ENCODE measurements at places on chromosomes 6 and 20.

DNA sequence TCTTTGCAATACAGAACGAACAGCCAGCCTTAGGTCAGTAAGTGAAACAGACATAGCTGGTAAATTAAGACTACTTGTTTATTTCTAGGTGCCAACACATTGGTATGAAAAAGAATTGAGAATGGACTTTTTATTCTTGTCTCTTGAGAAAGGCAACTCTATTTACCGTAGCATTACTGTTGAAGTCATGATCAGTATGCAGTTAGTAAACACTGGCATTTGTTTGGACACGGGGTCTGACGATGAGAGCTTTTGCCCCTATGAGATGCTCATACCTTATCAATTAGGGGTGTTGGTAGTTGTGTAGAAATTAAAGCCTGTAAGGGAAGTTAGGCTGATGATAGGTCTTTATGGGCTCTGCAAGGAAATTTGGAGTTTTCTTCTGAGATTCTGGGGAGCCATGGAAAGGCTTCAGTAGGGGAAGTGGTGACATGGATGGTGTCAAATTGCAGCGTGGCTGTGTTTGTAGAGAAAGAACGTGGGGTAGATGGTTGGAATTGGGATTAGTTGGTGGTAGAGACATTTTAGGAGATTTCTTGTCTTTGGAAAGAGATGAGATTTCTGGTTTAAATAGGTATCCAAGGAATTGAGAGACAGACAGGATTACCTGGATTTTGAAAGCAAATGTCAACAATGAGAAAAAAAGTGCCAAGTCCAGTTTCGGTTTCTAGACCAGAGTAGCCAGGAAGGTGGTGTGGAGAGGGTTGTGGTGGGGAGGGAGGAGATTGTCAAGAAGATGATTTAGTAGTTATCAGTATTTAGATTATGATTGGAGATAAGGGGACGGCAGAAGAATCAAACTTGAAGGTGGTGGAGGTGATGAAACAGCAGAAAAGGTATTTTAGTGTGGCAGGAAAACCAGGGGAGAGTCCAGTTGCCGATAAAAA, 116.6 kb downstream of the JARID2 start:
- no peak for DNase-seq

DNA sequence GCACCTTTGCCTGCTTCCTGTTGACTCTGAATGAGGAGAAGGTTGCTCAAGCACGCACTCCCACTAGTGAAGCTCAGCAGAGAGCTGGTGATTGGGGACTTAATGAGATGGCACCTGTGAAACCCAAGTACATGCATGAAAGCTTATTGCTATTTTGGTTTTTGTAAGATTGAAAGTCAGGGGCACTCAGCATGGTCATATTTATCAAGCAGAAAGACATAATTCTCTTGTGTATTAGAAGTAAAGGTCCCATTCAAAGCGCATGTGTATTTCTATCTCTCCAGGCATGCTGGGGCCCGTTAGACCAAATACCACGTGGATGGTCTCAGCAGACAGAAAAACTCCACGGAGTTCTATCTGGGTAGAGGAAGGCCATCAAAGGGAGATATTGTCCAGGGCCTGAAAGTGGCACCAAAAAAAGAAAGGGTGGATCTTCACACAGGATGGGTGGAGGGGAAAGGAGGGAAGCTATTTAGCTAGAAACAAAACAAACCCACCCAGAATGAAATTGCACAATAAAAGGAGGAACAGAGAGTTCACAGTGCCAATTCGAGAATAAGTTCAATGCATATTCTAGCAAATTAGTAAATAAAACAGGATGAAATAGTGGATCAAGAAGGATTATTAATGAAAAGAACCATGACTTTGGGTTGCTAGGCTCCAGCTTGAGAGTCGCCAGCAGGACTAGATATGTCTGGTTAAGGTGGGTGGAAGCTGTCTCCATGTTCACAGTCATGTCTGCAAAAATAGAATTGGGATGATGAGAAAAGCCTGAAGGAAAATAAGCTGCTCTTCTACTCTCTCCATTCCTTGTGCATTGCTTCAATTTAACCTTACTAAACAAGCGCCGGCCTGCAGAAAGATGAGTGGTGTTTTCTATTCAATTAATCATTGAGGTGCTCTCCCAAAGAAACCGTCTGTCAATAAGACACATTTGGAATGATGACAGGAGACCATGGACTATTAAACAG, 224.9 kb upstream of the DTNBP1 start:
- DNase-seq = no peak

GRCh38 chr6:118656847-118657451, 5.6 kb upstream of the CEP85L start:
- DNase-seq = no peak

GRCh38 chr6:14451594-14452374, 334.2 kb downstream of the CD83 start:
- no peak for DNase-seq

GRCh38 chr20:52896348-52896747, 75.8 kb upstream of the TSHZ2 start:
- DNase-seq = no peak

DNA sequence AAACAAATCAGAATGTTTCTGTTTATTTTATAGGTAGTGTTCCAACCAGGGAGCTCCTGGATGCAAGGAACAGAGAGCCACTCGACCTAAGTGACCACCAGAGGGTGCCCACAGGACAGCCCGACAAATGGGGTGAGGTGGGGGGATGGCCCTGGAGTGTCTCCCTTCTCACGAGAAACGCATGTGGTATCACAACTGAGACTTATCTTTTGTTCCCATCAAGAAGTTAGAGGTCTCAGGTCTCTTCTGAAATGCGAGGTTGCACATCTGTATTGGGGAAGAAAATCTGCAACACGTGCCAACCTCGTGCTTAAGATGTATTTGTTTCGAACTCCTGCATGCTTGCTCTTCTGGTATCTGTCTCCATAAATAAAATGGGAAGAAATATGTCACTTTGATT, 104.0 kb downstream of the ISM1 start:
- no peak for DNase-seq

DNA sequence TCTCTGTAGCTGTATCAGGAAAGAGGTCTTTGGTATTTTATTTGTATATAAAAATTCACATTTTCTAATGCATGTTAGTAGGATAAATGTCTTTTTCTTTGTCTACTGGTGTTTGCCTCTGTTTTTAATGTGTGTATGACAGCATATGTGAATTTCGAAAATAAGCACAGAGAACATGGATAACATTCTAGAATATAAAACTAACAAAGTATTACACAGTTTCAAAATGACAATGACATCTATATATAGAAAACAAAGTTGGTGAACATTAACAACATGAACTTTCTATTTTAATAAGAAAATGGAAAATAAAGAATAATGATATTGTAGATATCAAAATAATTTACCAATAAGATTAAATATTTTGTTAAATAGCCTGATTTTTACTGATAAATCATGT, 608.0 kb downstream of the COL12A1 start:
- DNase-seq = no peak

DNA sequence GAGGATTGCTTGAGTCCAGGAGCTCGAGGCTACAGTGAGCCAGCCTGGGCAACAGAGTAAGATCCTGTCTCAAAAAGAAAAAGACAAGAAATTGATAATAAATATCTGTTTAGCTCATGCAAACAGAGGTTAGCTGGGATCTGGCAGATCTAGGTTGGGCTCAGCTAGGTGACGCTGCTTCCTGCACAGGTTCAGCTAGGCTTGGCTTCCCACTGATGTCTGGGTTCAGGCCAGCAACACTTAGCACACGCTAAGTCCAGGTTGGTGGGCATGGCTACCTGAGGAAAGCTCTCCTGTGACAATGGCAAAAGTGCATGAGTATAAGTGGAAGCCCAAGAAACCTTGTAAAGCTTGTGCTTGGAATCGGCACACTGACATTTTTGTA, 48.7 kb downstream of the RIN2 start:
- DNase-seq = no peak

DNA sequence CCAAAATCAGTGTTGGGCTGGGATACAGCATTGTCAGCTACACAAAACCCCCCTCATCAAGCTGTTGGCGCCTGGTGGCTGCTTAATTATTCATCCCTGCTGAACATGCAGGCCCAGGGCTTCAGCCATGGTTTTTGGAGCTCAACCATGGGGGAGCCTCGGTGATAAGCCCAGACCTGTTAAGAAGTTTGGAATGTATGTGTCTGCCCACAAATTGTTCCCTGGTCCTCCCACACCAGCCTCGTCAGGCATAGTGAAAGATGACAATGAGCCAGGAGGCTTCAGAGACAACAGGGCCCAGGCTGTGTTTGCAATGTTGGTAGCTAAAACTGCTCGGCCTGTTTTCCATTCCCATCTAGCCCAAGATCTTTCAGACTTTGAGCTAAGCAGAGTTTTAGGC, 34.8 kb upstream of the SIRPA start:
- no peak for DNase-seq

DNA sequence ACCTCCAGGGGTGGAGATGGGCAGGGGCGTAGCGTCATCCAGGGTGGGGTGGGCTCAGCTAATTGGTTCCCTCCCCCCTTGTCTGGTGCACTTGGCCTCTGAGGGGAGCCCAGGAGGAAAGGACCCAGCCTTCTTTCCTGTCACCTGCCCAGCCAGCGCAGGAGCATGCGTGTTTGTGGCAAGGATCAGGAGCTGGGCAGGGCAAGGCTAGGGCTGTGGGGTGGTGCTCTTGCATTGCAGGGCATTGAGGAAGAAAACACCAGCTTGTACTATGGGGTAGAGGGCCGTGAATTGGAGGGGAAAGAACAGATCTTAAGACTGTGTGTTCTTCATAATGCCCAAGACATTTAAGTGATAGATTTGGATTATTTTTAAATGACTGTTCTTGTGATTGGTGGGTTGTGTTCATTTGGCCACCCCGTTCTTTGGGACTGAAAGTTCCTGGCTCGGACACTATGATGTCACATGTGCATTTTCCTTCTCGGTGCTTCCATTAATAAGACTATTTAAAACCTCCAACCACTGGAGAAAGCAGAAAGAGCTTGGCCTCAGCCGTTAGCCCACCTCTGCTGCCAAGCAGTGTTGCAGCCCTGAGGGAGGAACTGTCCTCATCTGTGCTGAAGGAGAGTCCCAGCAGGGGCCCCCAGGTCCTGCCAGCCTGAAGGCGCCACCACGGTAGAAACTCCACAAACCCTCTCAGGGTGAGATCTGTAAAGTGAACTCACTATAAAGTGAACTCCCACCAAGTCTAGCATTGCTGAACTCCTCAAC, 136.2 kb upstream of the INSM1 start:
- DNase-seq = no peak

- DNase-seq = no peak
These were observed 30.4 kb downstream of the AKIRIN2 start for GRCh38 chr6:87671555-87672029.

DNA sequence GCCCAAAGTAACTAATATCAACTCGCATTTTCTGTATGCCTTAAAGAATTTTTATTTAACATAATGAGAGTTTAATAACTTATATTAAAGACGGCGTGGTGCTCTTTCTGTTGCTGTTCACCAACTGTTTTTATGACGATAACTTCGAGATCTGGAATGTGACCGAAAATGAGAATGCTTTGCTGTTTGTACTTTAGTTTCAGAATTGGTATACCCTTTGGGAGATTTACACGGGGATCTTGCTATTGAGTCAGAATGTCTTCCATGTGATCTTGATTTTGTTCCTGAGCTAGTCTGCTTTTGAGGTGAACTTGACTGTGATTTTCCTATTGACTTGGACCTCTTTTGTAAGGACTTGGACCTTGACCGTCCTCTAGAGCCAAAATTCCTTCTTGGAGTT, 17.9 kb downstream of the PNRC1 start:
- DNase-seq = no peak

- no peak for DNase-seq
These were observed 41.1 kb downstream of the KLHL31 start for GRCh38 chr6:53624502-53624901.

DNA sequence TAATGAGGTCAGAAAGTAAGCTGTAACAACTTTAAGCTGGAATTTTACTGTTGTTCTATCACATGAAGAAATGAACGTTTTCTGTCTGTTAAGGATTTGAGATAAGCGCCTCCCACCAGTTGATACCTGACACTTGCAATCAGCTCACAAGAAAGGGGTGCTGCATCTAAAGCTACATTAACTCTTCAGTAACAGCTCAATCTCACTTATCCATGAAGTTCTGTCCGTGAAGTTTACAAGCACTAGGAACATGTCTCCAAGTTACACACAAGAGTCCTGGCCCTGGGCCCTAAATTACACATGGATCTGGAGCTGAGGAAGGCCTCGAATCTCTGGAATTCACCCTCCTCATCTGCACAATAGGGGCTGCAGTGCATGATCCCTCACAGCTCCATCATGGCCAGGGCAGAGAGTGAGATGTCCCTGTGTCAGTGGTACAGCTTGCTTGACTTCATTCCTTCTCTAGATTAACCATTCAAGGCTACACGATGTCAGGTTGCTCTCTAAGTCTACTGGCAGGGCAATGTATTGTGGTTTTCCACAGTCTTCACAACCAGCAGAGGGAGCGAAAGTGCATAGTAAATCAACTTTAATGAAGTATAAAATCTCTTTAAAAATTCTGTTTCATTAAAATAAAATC, 182.4 kb upstream of the MCHR2 start:
- DNase-seq = no peak

- DNase-seq = no peak
These were observed 26.4 kb downstream of the FOXP4 start for GRCh38 chr6:41572613-41573012.

DNA sequence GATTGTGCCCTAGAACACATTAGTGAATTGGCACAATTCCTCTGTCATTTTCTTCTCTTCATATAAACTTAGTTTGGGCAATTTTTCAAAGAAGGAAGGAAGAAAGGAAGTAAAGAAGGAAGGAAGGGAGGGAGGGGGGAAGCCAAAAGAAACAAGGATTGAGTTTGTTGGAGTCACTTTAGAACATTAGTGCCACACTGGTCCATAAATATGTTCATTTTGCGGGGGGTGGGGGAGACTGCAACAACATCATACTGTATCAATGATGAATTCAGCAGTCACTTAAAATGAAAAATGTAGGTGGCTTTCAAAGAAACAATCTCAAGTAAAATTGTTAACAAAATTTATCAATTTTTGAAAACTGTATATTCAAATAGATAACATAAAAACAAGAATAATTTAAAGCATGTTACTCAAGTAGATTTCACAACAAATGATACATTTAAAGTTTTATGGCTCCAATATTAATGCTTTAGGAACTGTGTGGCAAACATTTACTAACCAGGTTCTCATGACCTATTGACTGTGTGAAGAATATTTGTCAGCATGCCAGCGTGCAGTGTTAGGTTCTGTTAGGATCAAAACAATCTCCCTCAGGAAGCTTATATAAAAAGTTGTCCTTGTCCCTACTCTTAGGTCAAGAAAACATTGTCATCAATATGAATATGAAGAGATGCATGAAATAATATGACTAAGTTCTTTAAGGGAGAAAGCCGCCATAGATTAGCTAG, 208.1 kb upstream of the AGPAT4 start:
- no peak for DNase-seq

- no peak for DNase-seq
These were observed 42.4 kb downstream of the SSR1 start for GRCh38 chr6:7270320-7271204.

Measured in stimulated activated naive CD4-positive, alpha-beta T cell treated with Interleukin-2 at 50 U/mL for 16 hours (primary cell).